NCI-H2107 (cell line): ENCODE measurements at places on chromosomes 3 and 15.

DNA sequence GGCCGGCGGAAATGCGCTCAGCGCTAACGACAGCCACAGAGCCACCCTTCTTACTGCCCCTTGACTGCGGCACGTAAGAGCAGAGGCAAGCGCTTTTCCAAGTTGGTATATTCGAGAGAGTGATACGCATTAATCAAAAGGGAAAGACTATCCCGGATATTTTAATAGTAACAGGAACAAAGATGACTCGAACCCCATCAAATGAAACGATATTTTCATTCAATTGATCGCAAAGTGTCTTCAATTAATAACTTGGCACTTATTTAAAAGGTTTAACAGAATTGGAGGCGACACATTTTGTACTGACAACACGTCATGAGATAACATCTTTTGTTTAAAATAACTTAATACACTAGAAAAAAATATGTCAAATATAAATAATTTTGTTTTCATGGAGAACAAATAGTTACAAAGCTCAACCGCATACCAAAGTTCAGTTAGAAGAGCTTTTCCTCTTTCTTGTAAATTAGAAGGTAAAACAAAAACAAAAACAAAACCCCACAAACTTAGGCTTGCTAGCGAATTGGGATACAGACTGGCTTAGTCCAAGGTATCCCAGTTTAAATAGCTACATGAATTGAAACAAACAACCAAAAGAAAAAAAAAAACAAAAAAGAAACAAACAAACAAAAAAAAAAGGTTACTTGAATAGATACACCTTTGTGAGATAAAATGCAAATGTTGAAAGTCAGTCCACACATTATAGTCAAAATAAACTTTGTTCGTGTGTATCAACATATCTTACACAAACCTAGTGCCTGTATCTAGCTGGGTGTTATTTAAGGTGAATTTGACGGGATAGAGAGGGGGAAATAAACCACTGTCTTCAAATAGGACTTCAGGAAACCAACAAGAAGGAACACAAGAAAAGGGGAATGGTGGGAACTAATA lies 10.2 kb downstream of the SHOX2 start:
- DNase-seq, result no peak

DNA sequence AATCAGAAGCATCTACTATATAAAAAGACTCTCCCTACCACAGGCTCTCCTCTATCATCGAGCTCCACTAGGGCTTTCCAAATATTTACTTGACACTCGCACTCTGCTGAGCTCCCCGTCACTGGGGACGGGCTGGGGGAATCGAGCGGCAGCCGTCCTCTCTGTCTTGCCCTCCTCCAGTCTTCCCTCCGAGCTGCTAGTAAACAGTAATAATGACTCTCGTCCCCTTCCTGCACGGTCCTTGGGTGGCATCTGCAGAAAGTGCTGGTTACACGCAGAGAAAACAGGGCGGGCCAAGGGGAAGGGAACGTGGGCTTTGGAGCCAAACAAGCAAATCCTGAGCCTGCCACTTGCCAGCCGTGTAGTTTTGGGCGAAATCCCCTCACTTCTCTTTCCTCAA lies 96.6 kb downstream of the LRIG1 start:
- no peak for DNase-seq

DNA sequence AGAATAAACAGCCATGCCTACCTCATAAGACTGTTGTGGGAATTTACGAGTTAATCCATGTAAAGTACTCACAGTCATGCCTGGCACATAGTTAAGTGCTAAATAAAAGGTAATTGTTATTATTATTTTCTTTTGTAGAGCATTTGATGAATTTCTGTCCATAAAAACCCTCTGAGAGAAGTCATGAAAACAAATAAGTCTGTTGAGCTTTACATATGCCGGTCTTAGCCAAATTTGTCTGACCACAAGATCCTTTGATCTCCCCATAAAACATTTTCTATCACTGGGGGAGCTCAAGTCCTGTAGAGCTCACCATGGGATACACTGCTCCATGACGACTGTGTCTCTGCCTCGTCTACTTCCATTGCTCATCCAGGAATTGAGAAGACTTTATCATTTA lies 114.0 kb downstream of the MAGI1 start:
- DNase-seq, result no peak

- DNase-seq, result no peak
These were observed 36.9 kb downstream of the LRRFIP2 start for GRCh38 chr3:37137516-37137915.

DNA sequence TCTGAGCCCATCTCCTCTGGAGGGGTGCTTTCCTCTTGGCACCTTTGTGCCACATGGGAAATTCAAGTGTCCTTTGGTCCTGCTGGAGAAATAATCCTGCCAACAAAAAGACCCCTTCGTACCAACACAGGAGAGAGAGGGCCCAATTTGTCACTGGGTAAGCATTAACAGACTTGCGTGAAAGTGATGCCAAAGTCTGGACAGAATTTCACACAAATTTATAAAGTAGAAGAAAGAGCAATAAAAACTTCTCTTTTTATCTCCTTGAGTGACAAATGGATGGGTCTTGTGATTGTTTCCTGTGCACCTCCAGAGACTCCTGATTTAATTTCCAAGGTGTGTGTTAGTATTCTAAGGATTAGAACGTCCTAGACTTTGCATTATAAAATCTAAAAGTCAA lies 14.9 kb downstream of the DPH3 start:
- DNase-seq, result no peak

DNA sequence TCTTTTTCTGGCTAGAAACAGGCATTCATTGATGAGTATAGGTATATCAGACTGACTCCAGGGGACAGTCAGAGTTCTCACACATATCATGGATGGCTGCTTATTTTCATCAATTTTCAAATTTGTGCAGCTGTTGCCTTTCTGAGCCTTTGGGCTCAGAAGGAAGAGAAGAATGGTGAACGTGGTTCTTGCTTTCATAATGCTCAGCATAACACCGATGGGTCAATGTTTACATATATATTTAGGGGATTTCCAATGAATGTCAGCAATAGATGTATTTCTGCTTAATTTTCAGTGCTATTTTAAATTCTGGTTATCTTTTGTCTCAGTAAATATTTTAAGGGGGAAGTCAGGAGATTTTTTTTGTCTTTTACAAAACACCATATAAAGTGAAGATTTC lies 581.4 kb upstream of the DPPA4 start:
- DNase-seq, result no peak

DNA sequence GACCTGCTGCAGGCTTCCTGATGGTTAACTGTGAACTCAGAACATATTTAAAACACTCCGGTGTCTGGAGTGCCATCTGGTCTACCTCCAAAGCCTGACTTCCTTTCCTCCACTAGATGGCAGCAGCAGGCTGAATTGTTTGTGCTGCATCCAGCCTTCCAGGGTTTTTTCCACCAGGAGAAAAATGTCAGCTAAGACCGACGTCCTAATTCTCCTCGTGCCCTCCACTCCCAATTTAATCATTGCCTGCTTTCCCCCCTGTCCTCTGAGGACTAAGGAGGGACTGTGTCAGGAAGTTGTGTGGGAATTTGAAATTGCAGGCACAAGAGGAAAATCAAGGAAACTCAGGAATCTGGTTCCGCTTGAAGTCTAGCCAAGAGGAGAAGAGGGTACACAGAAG lies 165.2 kb upstream of the UMPS start:
- DNase-seq, result peak; percentile 72

GRCh38 chr3:97815149-97815917 lies 6.5 kb upstream of the CRYBG3 start:
- no peak for DNase-seq

- DNase-seq, result no peak
These were observed 91.7 kb upstream of the IGSF10 start for GRCh38 chr3:151552589-151552988.

- DNase-seq, result no peak
These were observed 84.4 kb downstream of the SLMAP start for GRCh38 chr3:57840473-57840872.

GRCh38 chr3:190728574-190729246 lies 133.8 kb downstream of the GMNC start:
- DNase-seq, result no peak

DNA sequence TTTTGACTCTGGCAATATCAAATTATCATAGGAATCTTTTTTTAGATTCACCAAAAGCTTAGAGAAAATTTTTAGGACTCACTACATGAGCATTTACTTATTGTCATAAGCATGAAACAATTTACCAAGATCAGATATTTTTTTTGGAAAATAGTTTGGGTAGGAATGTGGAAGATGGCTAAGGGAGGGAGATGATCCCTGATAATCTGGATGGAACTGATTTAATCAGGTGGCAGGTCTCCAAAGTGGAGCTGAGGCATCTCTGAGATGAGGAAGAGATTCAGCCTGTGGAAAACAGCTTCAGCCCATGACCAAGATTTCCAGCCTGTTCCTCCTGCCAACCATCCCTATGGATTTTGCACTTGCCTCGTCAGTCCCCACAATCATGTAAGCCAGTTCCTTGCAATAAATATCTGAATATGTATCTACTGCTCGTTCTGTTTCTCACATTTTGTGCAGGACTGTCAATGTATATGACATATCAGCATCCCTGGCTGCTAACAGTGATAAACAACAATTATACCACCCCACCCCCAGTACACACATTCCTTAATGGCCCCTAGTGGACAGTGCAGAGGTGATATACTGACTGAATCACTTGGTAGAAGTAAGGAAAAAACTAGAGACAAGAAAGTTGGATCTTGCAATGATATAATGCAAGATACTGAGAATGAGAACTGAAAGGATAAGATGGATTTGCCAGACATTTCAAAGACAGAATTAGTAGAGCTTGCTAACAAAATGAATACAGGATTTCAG lies 183.8 kb downstream of the NEK10 start:
- no peak for DNase-seq

GRCh38 chr3:53243165-53243564 lies 12.7 kb downstream of the TKT start:
- no peak for DNase-seq

DNA sequence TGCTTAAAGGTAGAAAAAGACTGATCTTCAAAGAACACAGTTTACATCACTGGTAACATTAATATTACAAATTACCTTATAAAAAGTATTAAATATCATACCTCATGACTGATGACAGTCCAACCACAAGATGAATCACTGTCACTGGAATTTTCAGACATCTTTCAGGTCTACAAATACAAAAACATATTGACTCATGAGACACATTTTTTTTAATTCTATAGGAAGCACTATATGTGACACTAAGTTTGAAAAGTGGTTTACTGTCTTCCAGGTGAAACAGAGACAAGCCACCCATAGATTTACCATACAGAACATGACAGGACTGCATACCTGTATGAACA lies 18.9 kb downstream of the CCPG1 start:
- DNase-seq, result no peak

DNA sequence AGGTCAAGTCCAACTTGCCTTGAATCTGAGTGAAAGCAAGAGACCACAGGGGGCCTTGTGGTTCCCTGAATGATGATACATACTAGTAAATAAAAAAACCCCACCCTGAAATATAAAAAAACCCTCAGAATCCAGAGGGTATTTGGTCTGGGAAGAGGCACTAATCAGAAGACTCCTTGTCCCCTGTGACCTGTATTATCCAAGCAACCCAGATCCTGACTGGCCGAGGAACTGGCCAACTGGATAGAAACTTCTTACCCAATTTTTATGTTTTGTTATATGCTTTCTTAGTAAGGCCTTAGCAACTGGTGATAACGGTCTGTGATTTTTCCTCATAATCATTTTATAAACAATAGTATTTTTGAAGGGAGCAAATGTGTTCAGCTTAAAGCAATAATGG lies 17.5 kb downstream of the ABI3BP start:
- DNase-seq, result no peak

DNA sequence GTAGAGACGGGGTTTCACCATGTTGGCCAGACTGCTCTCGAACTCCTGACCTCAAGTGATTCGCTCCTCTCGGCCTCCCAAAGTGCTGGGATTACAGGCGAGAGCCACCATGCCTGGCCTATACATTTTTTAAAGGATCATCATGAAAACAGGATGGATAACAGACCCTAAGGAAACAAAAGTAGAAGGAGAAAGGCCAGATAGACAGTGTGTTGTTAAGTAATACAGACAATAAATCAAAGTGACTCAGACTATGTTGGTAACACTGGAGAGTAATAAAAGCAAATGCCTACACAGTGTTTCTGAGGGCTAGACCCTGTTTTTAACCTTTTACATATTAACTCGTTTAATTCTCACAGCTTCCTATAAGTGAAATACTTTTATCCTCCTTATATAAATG lies 133.8 kb upstream of the MCTP2 start:
- DNase-seq, result no peak

- no peak for DNase-seq
These were observed 10.2 kb downstream of the FAM162A start for GRCh38 chr3:122394173-122394572.

DNA sequence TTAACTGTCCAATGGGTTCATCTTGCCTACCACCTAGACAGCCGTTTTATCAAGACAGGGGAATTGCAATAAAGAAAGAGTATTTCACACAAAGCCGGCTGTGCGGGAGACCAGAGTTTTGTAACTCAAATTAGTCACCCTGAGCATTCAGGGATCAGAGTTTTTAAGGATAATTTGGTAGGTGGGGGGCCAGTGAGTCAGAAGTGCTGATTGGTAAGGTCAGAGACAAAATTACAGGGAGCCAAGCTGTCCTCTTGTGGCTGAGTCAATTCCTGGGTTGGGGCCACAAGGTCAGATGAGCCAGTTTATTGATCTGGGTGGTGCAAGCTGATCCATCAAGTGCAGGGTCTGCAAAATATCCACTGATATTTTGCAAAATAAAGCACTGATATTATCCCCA lies 29.9 kb upstream of the GPD1L start:
- no peak for DNase-seq

DNA sequence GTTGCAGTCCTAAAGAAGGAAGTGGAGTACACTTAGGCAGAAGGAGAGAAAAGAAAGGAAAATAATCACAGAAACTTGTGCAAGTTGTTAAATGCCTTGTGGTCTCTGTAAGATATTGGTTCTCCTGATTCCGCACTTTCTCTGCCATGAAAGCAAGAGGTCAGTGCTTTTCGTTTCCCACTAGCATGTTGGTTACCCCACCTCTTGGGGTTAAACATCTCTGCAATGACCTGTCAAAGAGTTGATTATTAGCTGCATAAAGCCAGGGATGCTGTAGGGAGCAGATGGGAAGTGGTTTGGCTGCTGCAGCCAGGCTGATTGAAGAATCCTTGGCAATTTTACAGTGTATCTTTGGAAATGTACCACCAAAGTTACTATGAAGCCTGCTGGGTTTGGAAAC lies 33.3 kb downstream of the ZNF609 start:
- DNase-seq, result no peak

DNA sequence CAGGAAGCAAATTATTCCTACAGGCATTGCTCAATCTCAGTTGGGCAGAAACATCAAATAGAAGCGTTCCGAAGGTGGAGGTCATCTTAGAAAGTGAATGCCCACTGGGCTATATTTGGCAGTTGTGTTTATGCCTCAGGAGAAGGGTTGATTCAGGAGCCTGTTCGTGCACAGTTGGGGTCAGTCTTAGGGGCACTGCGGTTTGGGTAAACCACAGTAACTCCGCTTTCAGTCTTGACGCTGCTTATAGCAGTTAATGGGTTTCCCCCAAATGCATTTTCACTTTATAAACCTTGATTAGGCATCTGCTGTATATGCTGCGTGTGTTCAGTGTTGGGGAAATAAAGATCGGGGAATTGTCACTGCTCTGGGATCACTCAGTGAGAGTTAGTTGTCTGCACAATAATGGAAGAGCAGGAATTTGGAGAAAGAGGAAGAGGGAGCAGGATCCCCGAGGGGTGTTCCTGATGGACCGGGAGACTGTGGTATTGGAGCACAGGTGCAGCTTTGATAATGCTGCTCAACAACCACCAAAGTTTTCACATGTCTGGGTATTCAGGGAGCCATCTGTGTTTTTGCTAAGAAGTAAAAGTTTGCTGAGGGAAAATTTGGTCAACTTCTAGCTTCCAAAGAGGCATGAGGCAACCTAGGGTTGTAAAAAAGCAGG lies 124.3 kb upstream of the EIF1B start:
- no peak for DNase-seq
